ENCODE measurements at places on chromosomes 16 and 17.

DNA sequence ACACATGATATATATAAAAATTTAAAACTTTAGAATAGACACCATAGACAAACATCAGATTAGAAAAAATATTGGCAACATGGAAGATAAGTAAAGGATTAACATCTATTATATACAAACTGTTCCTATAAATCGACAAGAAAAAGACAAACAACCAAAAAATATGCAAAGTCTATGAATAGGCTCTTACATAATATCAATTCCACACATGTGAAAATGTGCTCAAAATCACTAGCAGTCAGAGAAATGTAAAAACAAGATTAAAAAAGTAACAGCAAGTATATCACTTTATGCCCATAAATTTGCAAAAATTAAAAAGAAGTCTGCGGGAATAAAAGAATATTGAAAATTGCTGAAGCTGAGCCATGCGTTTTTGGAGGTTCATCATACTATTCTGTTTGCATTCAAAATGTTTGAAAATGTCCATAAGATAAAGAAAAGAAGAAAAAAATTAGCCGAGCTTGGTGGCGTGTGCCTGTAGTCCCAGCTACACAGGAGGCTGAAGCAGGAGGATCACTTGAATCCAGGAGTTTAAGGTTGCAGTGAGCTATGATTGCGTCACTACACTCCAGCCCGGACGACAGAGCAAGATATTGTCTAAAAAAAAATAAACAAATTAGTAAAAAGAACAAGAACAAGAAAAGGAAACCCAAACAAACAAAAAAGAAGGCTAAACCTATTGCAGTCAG lies 11.2 kb upstream of the ERN2 start:
- no peak for DNase-seq

DNA sequence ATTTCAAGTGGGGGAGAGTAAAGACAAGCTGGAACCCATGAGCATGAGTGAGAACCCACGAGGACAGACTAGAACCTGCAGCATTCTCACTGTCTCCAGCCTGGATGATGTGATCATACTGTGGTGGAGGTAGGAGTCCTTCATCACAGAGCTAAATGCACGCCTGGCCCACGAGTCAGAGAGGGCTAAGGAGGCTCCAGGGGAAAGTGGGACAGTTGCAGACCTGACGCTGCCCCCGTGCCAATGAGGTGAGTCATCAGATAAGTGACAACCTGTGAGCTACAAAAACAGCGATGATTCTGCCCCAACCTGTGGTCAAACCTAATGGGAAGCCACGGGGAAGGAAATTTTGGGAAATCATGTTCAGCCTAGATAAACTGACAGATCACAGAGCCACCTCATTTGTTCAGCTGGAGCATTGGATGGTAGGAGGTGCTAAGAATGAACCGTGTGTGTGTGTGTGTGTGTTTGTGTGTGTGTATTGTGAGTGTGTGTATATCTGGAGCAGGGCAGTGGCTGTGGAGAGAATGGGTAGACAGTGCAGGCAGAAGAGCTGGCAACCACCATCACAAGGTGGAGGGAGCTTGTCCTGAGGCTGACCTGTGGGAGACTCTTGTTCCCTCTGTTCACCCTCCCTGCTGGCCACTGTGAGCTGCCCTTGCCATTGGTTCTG lies 131.8 kb downstream of the UTP18 start:
- no peak for DNase-seq

DNA sequence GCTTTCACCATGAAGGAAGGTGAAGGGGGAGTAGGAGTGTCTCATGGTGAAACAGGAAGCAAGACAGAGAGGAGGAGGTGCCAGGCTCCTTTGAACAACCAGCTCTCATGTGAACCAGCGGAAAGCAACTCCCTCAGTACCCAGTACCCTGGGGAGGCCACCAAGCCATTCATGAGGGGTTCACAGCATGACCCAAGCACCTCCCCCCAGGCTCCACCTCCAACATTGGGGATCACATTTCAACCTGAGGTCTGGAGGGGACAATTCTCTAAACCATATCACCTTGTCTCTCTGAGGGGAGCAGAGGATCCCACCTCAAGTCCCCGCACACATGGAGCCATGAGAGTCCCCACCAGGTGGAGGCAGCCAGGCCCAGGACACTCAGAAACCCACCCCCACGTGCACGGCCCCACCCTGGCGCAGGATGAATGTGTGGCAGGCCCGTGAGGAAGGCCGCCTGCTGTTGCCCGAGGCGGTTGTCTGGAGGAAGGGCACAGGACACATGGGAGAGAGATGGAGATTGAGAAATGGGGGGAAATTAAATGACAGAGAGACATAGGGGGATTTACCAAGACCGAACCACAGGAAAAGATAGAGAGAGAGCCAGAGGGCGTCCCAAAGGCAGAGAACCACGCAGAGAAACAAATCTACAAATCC lies 85.9 kb downstream of the TMEM132E start:
- no peak for DNase-seq

DNA sequence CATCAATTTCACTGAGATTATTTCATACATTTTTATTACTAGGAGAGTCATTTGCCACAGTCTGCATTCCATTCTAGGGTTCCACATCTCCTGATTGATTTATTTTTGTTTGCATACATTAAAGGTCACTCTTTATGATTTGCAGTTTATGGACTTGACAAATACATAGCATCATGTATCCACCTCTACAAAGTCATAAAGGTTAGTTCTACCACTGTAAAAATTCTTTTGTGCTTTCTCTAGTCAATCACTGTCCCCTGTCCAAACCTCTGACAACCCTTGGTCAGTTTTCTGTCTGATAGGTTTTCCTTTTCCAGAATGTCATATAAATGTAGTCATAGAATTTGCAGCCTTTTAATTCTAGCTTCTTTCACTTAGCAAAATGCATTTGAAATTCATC lies 434.6 kb upstream of the MON1B start:
- no peak for DNase-seq

DNA sequence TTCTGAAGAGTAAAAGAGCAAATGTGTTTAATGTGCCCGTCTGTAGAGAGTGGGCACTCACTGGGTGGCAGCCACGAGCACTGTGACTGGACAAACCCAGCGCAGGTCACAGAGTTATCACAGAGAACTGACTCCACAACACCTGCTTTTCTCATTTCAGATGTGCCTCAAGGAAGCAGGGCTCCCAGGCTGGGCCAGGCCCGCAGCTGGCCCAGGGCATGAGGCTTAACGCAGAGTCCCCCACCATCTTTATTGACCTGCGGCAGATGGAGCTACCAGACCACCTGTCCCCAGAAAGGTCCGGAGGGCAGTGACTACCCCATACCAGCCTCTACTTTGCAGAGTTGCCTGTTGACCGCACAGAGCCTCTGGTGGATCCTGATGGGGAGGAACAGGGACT lies 11.9 kb downstream of the DNAAF8 start:
- no peak for DNase-seq

DNA sequence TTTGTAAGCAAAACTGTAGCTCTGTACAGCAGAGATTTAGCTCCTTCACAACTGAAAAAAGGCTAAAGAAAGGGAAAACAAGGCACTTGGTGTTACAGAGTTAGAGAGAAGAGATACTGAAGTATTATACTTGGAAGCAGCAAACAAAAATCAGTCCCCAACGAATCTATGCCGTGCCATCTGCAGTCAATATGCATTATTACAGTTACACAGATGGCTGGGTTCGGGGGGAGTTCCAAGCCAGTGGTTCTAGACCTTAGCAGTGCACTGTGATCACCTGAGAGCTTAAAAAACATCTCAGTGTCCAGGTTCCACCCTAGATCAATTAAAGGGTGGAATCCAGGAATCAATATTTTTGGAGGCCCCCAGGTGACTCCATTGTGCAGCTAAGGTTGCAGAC lies 489.9 kb downstream of the SHISA9 start:
- DNase-seq = no peak

- no peak for DNase-seq
Observed at GRCh38 chr16:58324792-58325191, 30.0 kb upstream of the PRSS54 start.

GRCh38 chr16:57592591-57593003 lies 35.8 kb upstream of the ADGRG1 start:
- DNase-seq = no peak

GRCh38 chr16:88064889-88065746 lies 113.9 kb downstream of the BANP start:
- DNase-seq = no peak

DNA sequence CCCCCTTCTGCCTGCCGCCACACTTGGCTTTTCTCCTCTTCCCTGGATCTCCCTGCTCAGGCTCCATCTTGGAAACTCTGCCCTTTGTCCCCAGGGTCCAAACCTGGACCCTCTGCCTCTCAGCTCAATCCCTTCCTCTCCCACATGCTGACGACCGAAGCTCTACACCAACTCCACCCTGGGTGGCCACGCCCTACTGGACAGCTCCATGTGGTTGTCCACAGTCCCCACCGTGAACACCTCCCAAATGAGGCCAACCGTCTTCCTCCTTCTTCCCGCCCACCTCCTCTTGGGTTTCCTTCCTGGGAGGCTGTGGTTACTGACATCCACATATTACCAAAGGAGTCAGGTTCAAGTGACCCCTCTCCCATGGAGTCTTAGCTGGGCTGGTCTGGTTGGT lies 22.6 kb upstream of the MLKL start:
- DNase-seq = no peak

Measured in GOT3 (cell line).